ENCODE measurements at places on chromosomes 5 and 9.
A peak's percentile ranks its signal among the peaks of the same experiment; 100 is the strongest.

GRCh38 chr5:36770125-36770524 is 106.4 kb upstream of the NIPBL start:
- DNase-seq, result no peak
- no peaks in the 10 kb centered on the region for H3K36me3 ChIP-seq
- H3K27ac ChIP-seq, result no peak overlapping the region
- no peaks in the 10 kb centered on the region for H3K27me3 ChIP-seq
- H3K4me1 ChIP-seq, result no peaks in the 10 kb centered on the region
- no peak overlapping the region for H3K4me3 ChIP-seq

GRCh38 chr5:149405550-149406202 is 26.6 kb upstream of the IL17B start:
- peak overlapping the region; percentile 57 for H3K4me3 ChIP-seq
- H3K27ac ChIP-seq, result peak overlapping the region; percentile 84
- no peaks in the 10 kb centered on the region for H3K27me3 ChIP-seq
- DNase-seq, result no peak

DNA sequence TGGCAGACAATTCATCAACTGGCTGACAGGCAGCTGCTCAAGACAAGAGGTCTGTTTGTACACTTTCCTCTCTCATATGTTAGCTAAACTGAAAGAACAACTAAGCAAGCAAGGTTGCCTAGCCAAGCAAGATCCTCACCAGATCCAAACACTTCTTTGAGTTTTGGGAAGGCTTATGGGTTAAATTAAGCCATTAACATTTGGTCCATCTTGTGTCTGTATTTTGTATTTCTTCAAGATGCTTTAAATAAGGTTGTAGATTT is 170.4 kb upstream of the RAI14 start:
- H3K36me3 ChIP-seq, result no peaks in the 10 kb centered on the region
- H3K27ac ChIP-seq, result no peak overlapping the region
- H3K4me1 ChIP-seq, result peaks cover 18% of the 10 kb centered on the region
- H3K27me3 ChIP-seq, result no peaks in the 10 kb centered on the region
- H3K4me3 ChIP-seq, result no peak overlapping the region
- DNase-seq, result no peak

- no peak for DNase-seq
- no peaks in the 10 kb centered on the region for H3K36me3 ChIP-seq
- H3K4me1 ChIP-seq, result peaks cover 1% of the 10 kb centered on the region
- no peak overlapping the region for H3K4me3 ChIP-seq
These were observed 78.1 kb upstream of the UBTD2 start for GRCh38 chr5:172361566-172362238.

GRCh38 chr9:137269231-137269772 is 8.2 kb upstream of the TOR4A start:
- no peaks in the 10 kb centered on the region for H3K27me3 ChIP-seq
- H3K4me3 ChIP-seq, result no peak overlapping the region
- H3K36me3 ChIP-seq, result no peaks in the 10 kb centered on the region
- no peak overlapping the region for H3K27ac ChIP-seq
- no peak for DNase-seq

Data from vagina (tissue), 2 donors.